ENCODE measurements at places on chromosomes 1 and 21.

DNA sequence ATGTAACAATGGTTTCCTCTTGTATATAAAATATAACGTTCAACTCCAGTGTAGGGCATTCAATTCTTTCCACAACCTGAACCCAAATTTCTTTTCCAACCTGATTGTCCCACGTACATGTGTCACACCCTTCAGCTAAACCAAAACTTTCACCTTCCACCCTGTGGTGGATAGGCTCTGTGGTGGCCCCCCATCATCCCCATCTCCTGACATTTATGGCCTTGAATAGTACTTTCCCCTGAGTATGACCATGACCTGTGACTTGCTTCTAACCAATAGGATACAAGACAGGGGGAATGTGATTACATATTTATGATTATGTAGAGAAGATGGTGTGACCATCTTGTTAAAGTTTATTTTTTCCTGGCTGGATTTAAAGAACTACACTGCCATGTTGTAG lies 377.0 kb downstream of the PTPRC start:
- no peaks in the 10 kb centered on the region for H3K36me3 ChIP-seq
- H3K27ac ChIP-seq = no peak overlapping the region
- H3K27me3 ChIP-seq = no peaks in the 10 kb centered on the region
- H3K4me1 ChIP-seq = no peaks in the 10 kb centered on the region
- DNase-seq = no peak

DNA sequence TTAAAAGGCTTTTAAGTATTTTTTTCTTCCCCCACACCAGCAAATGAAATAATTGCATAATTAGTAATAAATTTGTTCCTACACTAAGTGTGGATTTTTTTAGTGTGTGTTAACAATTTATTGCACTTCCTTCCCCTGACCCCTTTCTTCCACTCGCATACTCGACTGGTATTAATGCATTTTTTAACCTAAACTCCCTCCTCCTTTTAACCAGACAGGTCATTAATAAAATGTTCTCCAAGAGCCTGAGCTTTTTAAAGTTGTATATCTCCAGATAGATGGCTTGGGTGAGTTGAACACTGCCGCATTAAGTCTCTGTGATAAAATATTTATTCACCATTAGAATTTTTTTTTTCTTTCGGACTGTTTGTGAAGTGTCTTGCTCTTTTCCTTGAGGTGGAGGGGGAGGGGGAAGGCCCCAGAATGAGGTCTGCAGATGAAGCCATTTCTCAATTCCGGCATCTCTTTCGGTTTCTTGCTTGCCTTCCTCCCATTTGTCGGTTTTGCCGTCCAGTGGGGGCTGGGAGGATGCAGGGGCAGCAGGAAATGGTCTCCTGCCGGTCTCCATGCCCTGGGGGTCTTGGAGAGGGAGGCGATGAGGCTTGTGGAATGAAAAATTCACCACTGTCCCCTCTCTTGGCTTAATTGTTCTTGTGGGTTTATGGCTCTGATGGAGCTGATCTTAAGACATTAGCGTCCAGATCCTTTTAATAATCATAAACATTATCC lies 64.1 kb upstream of the ACTL8 start:
- peaks cover 2% of the 10 kb centered on the region for H3K4me1 ChIP-seq
- H3K27me3 ChIP-seq = no peaks in the 10 kb centered on the region
- H3K4me3 ChIP-seq = no peak overlapping the region
- no peak overlapping the region for H3K27ac ChIP-seq
- DNase-seq = no peak
- peaks cover 61% of the 10 kb centered on the region for H3K36me3 ChIP-seq

DNA sequence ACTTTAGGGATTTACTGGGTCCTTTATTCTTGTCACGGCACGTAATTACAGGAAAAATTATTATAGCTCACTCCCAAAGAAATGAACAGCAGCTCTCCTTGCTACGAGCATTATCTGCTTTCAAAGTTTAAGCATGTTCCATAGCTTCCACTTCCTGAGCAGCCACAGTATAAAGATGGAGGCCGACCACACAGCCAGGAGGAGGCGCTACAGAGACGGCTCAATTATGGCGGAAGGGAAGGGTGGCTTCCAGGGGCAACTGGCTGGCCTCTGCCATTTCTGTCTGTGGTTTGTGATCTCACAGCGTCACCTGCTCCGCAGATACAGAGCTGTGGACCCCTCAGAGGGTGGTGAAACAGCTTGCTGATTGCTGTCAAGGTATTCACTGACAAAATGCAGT lies 212.3 kb upstream of the GREM2 start:
- no peak overlapping the region for H3K4me3 ChIP-seq
- DNase-seq = no peak
- no peaks in the 10 kb centered on the region for H3K4me1 ChIP-seq
- no peaks in the 10 kb centered on the region for H3K36me3 ChIP-seq
- no peak overlapping the region for H3K27ac ChIP-seq

DNA sequence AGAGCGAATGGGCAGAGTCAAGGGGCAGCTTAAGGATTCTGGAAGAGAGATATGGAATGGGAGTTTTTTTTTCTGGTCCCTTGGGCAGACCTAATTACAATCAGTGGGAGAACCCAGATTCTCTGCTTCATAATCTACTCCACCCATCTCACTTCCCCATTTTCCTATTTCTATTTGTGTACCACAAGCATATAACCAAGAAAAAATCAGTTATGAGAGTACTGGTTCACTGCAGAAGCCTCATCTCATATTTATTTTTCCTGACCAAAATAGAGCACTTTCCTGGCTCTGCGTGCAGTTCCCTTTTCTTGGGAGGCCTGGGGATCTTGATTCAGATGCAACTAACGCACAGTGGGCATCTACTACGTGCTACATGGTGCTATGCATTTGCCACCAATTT lies 82.2 kb upstream of the SLFNL1 start:
- H3K4me1 ChIP-seq = no peaks in the 10 kb centered on the region
- no peak overlapping the region for H3K27ac ChIP-seq
- H3K36me3 ChIP-seq = no peaks in the 10 kb centered on the region
- peaks cover 5% of the 10 kb centered on the region for H3K27me3 ChIP-seq
- no peak for DNase-seq

DNA sequence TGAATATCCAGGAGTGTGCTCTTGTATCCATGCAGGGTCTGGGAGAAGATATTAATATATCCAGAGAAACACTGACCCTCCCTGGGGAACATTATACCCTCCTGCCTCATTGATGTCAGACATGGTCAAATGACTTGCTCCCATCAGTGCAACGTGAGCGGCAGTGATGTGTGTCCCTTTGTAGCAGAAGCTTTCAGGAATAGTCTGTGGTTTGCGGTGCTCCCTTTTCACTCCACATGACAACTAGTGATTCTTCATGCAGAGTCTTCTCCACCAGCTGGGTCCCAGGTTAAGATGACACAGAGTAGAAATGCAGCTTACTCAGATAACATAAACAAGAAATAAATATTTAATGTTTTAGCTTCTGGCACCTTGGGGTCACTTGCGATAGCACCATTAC lies 31.9 kb upstream of the LYPD8 start:
- H3K27me3 ChIP-seq = no peaks in the 10 kb centered on the region
- H3K27ac ChIP-seq = no peak overlapping the region
- H3K4me1 ChIP-seq = no peaks in the 10 kb centered on the region
- no peaks in the 10 kb centered on the region for H3K36me3 ChIP-seq
- H3K4me3 ChIP-seq = no peak overlapping the region
- no peak for DNase-seq

DNA sequence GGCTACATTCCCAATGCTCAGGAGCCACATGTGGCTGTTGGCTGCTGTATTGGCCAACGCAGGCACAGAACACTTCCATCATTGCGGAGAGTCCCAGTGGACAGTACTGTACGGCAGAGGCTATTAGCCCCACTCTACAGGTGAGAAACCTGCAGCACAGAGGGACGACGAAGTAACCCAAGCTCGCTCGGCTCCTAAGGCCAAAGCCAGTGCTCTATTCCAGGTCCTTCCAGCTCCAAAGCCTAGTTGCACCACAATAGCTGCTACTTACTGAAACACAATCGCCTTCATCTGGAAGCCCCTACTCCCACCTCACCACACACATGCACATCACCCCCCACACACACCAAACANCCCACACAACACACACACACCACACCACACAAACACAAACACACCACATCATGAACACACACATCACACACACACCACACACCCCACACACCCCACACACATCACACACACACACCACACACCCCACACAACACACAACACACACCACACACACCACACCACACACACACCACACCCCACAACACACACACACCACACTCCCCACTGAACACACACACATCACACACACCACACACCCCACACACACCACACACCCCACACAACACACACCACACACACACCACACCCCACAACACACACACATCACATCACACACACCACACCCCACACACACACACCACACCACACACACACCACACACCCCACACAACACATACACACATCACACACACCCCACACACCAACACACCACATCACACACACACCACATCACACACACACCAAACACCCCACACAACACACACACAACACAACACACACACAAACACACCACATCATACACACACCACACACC lies 3.2 kb downstream of the LYPD8 start:
- no peaks in the 10 kb centered on the region for H3K36me3 ChIP-seq
- peaks cover 2% of the 10 kb centered on the region for H3K4me1 ChIP-seq
- DNase-seq = no peak
- no peaks in the 10 kb centered on the region for H3K27me3 ChIP-seq
- no peak overlapping the region for H3K27ac ChIP-seq

GRCh38 chr1:3998086-3998485 lies 98.0 kb upstream of the C1orf174 start:
- peaks cover 1% of the 10 kb centered on the region for H3K4me1 ChIP-seq
- no peaks in the 10 kb centered on the region for H3K27me3 ChIP-seq
- H3K27ac ChIP-seq = no peak overlapping the region
- H3K36me3 ChIP-seq = no peaks in the 10 kb centered on the region
- no peak for DNase-seq
- no peak overlapping the region for H3K4me3 ChIP-seq

GRCh38 chr1:196393742-196394141 lies 214.5 kb downstream of the KCNT2 start:
- no peak overlapping the region for H3K27ac ChIP-seq
- no peak for DNase-seq
- H3K36me3 ChIP-seq = no peaks in the 10 kb centered on the region
- no peaks in the 10 kb centered on the region for H3K27me3 ChIP-seq
- H3K4me3 ChIP-seq = peak overlapping the region; percentile 64
- H3K4me1 ChIP-seq = no peaks in the 10 kb centered on the region

DNA sequence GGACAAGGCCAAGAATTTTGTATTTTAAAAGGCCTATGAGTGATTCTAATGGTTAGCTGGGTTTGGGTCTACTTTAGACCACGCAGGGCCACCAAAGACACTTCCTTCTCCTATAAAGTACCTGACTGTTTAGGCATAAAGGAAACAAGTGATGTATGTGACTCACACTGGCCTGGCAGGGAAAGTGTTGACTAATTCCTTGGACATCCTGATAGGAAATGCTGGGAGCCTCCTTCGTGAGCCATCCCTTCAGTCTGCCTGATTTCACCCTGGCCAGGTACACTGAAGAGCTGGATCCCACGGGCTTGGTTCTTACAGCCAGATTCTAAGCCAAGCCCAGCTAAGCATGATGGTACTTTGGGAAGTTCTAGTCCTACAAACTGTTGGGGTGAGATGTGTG lies 100.5 kb upstream of the HMGB4 start:
- no peaks in the 10 kb centered on the region for H3K36me3 ChIP-seq
- no peak overlapping the region for H3K27ac ChIP-seq
- no peaks in the 10 kb centered on the region for H3K4me1 ChIP-seq
- DNase-seq = no peak
- H3K4me3 ChIP-seq = no peak overlapping the region

- H3K27ac ChIP-seq = no peak overlapping the region
- no peak overlapping the region for H3K4me3 ChIP-seq
- no peak for DNase-seq
- no peaks in the 10 kb centered on the region for H3K4me1 ChIP-seq
Observed at GRCh38 chr1:118304722-118305359, 119.8 kb upstream of the SPAG17 start.

GRCh38 chr1:187891993-187892682 lies 1063.4 kb downstream of the PLA2G4A start:
- H3K4me3 ChIP-seq = no peak overlapping the region
- H3K27ac ChIP-seq = no peak overlapping the region
- H3K27me3 ChIP-seq = no peaks in the 10 kb centered on the region
- no peaks in the 10 kb centered on the region for H3K4me1 ChIP-seq

- peaks cover 65% of the 10 kb centered on the region for H3K27me3 ChIP-seq
- no peak overlapping the region for H3K27ac ChIP-seq
- no peaks in the 10 kb centered on the region for H3K36me3 ChIP-seq
- no peak for DNase-seq
Observed at GRCh38 chr1:47687631-47688460, 250.0 kb downstream of the FOXD2 start.

GRCh38 chr1:41394959-41395956 lies 34.0 kb downstream of the FOXO6 start:
- no peak overlapping the region for H3K4me3 ChIP-seq
- peak; percentile 39 for DNase-seq
- peaks cover 81% of the 10 kb centered on the region for H3K27me3 ChIP-seq
- H3K4me1 ChIP-seq = no peaks in the 10 kb centered on the region
- no peaks in the 10 kb centered on the region for H3K36me3 ChIP-seq

DNA sequence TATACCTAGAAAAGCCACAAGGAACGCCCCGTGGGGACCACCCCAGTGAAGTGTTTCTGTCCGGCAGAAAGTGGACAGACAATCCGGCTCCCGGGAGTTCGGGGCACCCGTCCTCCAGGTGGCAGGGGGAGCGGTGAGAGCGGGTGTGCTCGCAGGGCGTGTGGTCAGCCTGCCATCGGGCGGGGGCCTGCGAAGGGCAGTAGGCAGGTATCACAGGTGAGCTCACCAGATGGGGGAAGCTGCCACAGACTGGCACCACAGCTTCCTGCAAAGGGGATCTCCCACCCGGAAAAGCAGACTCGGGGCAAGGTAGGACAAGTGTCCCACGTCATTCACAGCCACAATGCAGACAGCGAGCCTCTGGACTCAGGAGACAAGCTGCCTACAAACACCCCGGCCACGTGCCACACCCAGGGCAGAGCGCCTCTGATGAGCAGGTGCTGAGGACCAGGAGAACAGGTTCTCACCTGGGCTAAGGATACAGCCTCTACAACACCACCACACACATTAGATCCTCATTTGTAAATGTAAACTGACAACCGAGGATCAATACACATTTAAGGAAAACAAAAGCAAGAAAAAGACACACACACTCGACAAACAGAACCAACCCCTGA lies 36.4 kb downstream of the VPS26C start:
- no peak overlapping the region for H3K27ac ChIP-seq
- no peak overlapping the region for H3K4me3 ChIP-seq
- H3K4me1 ChIP-seq = no peaks in the 10 kb centered on the region
- H3K27me3 ChIP-seq = no peaks in the 10 kb centered on the region
- peaks cover 71% of the 10 kb centered on the region for H3K36me3 ChIP-seq

- DNase-seq = peak; percentile 66
- H3K4me3 ChIP-seq = no peak overlapping the region
- peaks cover 11% of the 10 kb centered on the region for H3K27me3 ChIP-seq
- peaks cover 4% of the 10 kb centered on the region for H3K4me1 ChIP-seq
- no peak overlapping the region for H3K27ac ChIP-seq
Observed at GRCh38 chr1:211469938-211470529, 21.9 kb downstream of the RD3 start.

All from mesenchymal stem cell (in vitro differentiated cells and primary cell).